ENCODE measurements at places on chromosomes 5 and 9. TPM values are rescaled to one million over a fixed set of nuclear protein-coding genes. Genes with fewer than 3 reads are reported as not detected.

DNA sequence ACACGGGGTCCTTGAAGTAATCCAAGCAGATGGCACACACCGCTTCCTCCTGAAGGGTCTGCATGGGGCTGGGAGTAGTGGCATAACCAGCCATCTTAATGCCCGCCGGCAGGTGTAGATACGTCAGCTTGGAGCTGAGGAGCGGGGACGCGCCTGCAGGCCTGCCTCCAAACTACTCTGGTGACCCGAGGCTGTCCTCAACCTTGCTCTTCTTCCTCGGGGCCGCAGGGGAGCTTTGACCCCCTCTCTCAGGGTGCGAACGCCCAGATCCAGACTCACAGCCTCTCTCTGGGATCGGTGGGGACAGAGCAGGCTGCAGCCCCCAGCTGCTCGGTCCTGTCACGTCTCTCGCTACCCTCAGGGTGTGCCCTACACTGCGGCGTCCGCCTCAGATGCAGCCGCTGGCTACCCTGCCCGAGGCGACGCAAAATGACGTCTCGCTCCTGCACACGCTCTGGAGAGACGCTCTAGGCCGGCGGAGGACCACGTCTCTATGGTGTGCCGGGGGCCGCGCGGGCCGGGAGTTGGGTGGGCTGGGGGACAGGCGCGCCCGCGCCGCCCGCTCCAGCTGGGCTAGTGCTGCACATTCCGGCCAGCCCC lies at the start of gene TRIM52:
TRIM52 (minus strand) TSS at position 424 of the 600 bp plus-strand sequence; CDS start at position 94, 330 bp downstream.
- peak; percentile 83 for DNase-seq

- DNase-seq, result no peak
These were observed 263.1 kb downstream of the MSX2 start for GRCh38 chr5:174987443-174988012.

- no peak for DNase-seq
These were observed 88.5 kb downstream of the PBX3 start for GRCh38 chr9:125835655-125836054.

GRCh38 chr9:110844121-110844520 lies 175.5 kb downstream of the MUSK start:
- DNase-seq, result no peak

GRCh38 chr5:7827610-7828009 lies 23.3 kb downstream of the CFAP90 start:
- DNase-seq, result no peak

DNA sequence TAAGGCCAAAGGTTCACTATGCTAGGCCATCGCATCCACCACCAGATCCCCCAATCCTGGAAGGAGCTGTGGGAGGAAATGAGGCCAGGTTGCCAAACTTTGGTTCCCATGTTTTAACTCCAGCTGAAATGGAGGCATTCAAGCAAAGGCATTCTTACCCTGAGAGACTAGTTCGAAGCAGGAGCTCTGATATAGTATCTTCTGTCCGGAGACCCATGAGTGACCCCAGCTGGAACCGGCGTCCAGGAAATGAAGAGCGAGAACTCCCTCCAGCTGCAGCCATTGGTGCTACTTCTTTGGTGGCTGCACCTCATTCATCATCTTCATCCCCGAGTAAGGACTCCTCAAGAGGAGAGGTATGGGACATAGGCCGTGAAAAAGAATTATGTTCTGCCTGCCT lies 75.6 kb downstream of the GAPVD1 start:
- DNase-seq, result no peak

GRCh38 chr9:131126059-131126426 lies 657 bp downstream of the NUP214 start:
- DNase-seq, result no peak

- peak; percentile 77 for DNase-seq
These were observed at the start of gene LHX2 for GRCh38 chr9:124011460-124012301. LHX2 (plus strand) TSS chr9:124011768; CDS start chr9:124012349, 581 bp downstream.

GRCh38 chr5:173742432-173742816 lies 126.0 kb upstream of the BOD1 start:
- no peak for DNase-seq

DNA sequence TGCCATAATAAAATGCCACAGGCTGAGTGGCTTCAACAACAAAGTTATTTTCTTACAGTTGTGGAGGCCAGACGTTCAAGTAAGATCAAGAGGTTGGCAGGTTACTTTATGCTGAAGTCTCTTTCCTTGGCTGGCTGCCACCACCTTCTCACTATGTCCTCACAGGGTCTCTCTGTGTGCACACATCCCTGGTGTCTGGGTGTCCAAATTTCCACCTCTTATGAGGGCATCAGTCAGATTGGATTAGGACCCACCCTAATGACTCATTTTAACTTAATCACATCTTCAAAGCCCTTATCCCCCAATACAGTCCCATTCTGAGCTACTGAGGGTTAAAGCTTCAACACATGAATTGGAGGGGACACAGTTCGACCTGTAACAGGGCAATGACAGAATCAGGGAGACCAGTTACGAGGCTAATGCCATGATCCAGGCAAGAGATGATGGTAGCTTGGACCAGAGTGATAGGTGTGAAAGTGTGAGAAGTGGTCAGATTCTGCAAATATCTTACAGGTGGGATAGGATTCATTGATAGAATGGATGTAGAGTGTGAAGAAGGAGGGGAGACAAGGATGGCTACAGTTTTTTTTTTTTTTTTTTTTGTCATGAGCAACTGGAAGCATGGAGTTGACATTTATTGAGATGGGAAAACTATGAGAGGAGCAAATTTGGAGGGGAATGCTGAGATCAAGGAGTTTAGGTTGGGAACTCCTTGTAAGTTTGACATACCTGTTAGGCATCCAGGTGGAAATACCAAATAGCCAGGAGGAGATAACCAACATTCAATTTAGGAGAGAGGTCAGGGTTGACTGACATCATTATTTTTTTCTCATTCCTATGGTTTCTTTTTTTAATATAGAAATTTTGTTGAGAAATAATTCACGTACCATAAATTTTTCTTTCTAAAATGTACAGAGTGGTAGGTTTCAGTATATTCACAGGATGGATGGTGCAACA lies 39.6 kb upstream of the FGF1 start:
- no peak for DNase-seq

GRCh38 chr9:624935-625500 lies 216.5 kb upstream of the DMRT1 start:
- DNase-seq, result no peak

DNA sequence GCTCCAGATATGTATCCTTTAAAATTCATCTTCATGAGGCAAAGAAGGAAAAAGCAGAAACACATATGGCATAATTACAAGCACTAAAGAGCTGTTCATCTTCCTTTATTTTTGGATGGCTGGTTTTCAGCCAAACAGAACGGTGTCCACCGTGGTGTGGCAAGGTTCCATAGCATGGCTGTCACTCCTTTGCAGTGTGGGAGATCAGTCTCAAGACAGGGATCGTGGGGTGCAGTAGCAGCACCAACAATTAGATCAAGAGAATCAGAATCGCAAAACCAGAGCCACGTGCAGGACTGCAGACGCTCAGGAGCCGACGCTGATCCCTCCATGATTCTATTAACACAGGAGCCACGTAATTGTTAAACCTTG lies 79.5 kb downstream of the SEMA4D start:
- DNase-seq, result no peak

GRCh38 chr5:10307206-10308148 lies at the start of gene CMBL:
CMBL (minus strand) TSS chr5:10307902; CDS start chr5:10290762, 17,140 bp downstream.
- DNase-seq, result peak; percentile 63

- DNase-seq, result no peak
These were observed 7.6 kb upstream of the AGPAT2 start for GRCh38 chr9:136694872-136695247.

DNA sequence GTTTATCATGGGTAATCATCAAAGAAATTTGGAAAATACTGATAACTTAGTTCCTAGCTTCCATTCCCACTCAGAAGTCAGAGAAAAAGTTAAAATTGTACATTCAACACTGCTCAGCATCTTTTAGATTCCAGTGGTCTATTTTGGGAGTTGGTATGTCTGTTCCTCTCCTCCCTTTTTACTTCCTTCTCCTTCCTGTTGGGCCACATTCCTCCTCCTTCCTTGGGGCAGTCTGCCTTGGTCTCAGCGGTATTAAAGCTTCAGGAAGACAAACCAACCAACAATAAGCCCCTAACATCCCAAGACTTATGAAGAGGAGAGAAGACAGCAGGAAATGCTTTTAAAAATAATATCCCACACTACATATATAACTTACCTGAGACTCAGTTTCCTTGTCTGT lies 49.9 kb upstream of the SSBP2 start:
- no peak for DNase-seq

DNA sequence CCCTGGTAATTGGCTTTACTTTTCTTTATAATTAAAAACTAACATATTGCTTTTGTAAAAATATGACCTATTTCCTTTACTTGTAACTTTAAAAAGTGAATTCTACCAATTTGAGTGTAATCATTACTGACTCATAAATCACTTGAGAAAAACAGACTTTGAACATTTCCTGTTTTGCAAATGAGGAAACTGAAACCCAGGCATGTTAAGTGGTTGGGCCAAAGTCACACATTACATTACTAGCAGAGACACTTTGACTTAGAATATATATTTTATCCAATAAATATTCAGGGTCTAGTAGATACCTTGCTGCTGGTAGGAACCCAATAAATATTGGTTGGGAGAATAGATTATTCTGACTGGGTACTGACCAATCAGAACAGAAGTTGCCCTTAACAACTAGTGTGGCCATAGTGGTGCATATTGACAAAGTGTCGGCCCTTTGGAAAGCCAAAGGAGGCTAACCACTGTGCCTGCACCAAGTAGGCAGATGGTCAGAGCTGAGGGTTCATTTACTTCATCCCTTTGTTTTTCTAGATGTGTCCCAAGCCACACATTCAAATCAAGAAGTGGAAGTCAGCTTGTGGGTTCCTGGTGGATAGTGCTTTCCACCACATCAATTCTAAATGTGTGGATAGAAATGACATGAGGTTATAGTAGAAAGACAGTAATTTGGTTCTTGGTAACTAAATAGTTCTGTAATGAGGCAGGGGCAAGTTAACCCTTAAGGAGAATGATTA lies 365.1 kb upstream of the RIOK2 start:
- no peak for DNase-seq

GRCh38 chr5:158953929-158954534 lies 145.7 kb downstream of the EBF1 start:
- no peak for DNase-seq

- DNase-seq, result peak; percentile 63
These were observed 665 bp downstream of the ASS1 start for GRCh38 chr9:130445268-130445983.

GRCh38 chr5:136396886-136397285 lies 31.5 kb upstream of the TRPC7 start:
- DNase-seq, result no peak

DNA sequence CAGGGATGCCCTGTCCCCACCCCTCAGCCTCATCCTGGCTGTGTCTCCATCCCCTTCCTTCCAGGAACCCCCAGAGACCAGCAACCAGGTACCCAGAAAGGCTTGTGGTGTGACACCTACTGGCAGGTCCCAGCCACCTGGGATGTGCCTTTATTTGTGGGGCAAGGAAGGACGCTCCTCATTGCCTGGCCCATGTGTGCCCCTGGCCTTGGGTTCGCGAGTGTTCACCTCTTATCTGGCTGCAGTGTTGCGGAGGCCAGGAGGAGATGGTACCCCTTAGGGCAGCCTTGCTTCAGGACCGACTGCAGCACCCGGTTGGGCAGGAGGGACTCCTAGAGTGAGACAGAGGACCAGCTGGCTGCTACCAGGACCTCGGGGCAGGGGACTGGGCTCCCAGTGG lies 8.8 kb downstream of the C9orf50 start:
- DNase-seq, result no peak

DNA sequence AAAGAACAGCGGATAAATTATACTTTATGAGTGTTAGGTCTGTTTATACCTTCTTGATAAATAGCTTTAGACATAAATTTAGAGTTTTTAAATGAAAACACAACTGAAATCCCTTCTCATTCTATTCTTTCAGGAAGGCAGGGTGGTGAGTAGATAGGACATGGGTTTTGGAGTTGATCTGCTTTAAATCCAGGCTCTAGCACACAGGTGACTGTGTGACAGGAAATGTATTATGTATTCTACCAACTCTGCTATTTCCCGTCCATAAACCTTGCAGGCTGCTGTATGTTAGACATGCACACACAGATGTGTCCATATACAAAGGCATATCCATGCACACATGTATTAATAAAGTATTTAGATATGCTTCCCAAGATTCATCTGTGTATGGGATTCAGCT lies 19.3 kb upstream of the CARTPT start:
- no peak for DNase-seq

DNA sequence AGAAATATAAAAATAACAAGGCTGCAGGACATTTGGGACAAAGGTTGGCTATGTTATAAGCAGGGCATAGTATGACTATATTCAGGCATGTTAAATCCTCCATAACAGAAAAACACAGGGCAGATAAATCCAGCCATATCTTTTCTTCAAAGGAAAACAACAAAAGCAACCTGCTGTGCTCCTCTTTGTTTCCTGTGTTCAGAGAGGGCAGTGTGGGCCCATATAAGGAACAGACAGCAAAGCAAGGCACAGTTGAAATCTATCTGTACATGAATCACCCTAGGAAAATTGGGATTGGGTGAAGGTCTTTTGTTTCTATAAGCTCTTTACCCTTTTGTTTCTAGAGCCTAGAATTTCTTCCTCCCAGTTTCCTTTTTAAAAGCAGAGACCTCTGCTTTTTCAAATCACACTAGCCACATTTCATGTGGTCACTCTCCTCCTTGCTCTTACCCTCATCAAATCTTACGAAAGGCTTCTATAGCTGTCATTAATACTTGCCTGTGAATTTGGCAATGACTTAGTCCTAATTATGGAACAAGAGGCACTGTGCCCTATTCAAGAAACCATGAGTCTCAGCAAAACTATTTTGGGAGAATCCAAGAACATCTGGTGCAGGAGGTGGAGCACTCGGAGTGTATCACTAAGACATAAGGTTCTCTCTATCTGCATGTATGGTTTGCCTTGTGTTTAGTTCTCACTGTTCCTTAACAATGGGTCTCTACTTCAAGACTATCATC lies 1.8 kb downstream of the GZMA start:
- DNase-seq, result no peak

GRCh38 chr9:122918310-122918709 lies 5.2 kb upstream of the ZBTB6 start:
- no peak for DNase-seq

GRCh38 chr5:54159153-54159892 lies 151.1 kb downstream of the ARL15 start:
- DNase-seq, result peak; percentile 58

DNA sequence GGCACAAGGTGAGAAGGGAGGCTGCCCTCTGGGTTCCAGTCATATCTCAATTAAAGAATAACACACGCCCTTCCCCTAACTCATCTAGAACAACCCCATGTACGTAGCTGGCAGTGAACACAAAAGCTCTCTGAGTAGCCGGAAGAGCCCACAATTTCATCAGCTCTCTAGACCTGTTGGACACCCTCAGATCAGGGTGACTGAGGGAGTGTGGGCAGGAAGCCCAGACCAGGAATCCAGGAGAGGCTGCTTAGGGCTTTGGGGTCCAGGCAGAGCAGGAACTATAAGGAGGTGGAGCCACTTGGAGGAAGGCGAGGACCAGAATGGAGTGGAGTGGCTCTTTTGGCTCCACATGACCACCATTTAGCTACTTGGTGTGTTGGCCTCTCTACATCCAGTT lies 237.4 kb downstream of the NR3C1 start:
- DNase-seq, result no peak

Gene CDH18
- 22.2 TPM for total RNA-seq

Gene PCDHA4
- total RNA-seq, result under 0.01 TPM

Gene ZDHHC11B
- total RNA-seq, result not detected

Gene CCL19
- total RNA-seq, result not detected

Gene WNT8A
- total RNA-seq, result not detected

Gene FGF1
- total RNA-seq, result 11.5 TPM

Gene PLPP7
- 11.4 TPM for total RNA-seq

Gene CNTFR
- not detected for total RNA-seq

Gene NR6A1
- total RNA-seq, result 1.4 TPM

Gene PCDH12
- not detected for total RNA-seq

All from RPMI7951 (cell line).